ENCODE measurements at places on chromosomes 1 and 21.

- no peak for DNase-seq
Measured at GRCh38 chr1:17507915-17508314, 31.6 kb upstream of the ARHGEF10L start.

- no peak for DNase-seq
Measured at GRCh38 chr1:215192306-215192705, 109.8 kb downstream of the KCNK2 start.

GRCh38 chr21:31571879-31572278 lies 87.6 kb upstream of the SOD1 start:
- DNase-seq: no peak

DNA sequence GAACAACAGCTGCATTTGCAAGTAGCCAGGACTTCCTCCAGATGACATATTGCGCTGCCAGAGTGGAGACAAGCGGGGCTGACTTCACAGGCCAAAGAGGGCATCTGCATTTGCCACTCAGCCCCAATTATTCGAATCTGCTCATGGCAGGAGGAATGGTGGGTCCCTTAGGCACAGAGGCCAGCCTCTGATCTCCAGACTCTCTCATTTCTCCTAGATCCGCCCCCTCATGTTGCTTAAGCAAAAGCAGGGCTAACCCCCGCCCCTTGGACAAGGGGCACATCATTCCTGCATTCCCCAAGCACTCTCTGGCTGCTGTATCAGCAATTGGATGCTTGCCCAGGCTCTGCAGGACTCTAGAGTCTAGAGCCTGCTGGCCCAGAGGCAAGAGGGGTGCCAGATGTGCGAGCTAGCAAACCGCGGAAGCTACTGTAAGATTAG lies 262.4 kb downstream of the ST6GALNAC3 start:
- DNase-seq: no peak

GRCh38 chr21:32626621-32627196 lies 14.5 kb upstream of the CFAP298 start:
- DNase-seq: no peak

DNA sequence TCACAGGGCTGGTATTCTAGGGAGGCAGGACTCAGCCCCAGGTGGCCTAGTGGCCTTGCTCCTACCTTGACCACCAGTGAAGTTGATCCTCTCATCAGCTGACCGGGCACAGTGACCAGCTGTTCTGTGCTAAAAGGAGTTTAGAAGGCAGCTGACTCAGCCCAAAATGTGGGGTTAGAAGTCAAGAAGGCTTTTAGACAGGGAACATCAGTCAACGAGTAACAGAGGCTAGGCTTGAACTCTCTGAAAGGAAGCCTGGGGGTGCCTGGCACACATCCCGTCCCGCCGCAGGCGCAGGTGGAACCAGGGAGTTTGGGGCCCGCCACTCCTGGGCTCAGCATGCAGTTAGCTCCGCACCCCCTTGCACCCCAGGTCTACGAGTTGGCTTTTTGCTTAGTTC lies 114.9 kb upstream of the SLC45A1 start:
- no peak for DNase-seq

- no peak for DNase-seq
Measured at GRCh38 chr1:219189021-219189824, 15.5 kb downstream of the LYPLAL1 start.

DNA sequence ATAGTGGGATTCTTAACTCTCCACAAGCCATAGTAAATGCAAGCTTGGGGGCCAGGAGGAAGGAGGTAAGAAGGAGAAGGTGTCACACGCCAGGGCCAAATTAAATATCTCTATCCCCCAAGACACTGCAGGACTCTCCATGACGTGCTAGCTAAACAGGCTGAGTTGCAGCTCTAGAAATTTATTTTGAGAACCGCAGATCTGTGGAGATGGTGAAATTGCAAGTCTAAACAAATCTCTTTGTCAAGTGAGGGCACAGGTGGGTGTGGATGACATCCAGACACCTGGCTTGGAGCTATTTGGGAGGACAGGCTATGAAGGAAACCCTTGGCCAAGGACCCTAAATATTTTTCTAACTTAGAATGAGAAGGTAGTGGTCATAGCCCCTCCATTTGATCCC lies 39.5 kb upstream of the USP1 start:
- no peak for DNase-seq

DNA sequence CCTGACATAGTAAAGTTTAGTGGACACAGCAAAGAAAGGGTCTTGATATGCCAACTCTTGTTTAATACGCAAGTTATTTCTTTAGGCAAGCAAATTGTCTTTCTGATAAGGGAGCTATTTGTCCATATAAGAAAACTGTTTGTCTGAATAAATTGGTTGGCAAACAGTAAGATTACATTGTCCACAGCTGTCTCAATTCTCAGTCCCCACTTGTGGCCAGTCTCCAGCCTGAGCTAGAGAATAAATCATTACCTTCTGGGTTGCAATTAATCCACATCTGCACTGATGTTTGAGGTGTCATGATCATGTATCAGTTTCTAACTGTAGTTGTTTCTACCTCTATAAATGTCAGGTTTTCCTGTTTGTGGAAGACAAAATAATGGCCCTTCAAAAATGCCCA lies 60.0 kb upstream of the TNR start:
- no peak for DNase-seq

DNA sequence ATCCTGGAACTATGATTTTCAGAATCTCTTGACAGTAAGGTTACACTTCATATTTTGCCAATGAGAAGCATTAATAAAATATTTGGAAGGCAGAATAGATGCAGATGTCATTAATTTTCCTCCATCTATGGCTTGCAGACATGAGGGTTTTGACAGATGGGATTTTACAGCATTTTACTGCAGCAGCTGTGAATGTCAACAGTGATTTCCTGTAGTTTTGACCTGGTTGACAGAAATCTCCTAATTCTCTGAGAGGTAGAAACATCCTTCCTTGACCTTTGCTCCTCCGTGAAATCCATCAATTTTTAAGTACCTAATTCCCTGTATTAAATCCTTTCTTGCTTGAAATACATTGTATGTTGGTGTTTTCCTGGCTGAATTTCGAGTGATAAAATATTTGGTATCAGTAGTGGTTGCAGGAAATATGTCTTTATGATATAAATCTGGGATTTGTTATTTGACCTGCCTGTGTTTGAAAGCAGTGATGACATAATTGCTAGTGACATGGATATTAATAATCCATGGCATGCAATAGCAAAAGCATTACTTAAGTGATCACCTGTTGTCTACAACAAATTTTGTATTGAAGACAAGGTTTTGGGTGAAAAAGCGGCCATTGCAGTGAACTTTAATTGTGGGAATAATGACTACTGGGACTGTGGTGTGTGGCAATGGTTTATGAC lies 73.9 kb downstream of the HLX start:
- no peak for DNase-seq

DNA sequence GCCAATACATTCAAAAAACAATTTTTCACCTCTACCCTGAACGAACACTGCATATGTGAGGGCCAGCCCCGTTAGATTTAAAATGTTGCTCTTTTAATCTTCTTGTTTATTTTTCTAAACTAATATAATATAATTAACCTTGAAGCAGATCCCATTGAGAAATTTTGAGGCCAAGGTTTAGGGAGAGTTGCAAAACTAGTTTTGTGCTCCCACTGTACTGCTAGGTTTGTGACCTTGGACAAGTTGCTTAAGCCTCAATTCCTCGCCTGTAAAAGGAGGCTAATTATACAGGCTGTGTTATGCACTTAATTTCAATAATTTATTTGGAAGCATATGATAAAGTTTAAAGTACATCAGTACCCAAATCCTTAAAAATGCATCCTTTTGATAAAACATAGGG lies 3.7 kb downstream of the IL23R start:
- no peak for DNase-seq

GRCh38 chr1:39917825-39918224 lies 16.1 kb upstream of the MYCL start:
- DNase-seq: no peak

GRCh38 chr1:225450491-225451191 lies 22.8 kb upstream of the LBR start:
- DNase-seq: no peak

DNA sequence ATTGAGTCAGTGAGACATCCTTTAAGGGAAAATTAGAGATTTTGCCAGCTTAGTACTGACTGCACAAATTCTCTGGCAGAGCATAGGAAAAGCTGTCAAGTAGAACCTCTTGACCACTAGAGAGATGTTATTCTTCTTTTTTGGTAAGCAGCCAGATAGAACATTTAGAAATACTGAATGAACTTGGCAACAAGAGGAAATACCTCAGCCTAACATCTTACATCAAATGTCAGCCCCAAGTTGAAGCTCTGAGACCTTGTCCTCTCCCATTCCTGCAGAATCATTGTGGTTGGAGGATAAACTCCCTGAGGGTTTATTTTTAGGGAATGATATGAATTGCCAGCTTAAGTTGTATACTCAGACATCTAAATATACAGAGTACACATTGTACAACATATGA lies 53.5 kb downstream of the MIGA1 start:
- DNase-seq: no peak

- no peak for DNase-seq
Measured at GRCh38 chr1:100009458-100009857, 39.7 kb downstream of the SLC35A3 start.

DNA sequence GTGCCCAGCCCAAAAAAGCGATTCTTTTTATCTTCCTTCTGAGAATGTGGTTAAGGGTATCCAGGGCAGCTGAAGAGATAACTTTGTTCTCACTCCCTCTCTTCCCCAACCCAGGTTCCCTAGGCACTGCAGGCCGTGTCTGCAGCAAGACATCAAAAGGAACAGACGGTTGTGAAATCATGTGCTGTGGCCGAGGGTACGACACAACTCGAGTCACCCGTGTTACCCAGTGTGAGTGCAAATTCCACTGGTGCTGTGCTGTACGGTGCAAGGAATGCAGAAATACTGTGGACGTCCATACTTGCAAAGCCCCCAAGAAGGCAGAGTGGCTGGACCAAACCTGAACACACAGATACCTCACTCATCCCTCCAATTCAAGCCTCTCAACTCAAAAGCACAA lies 11.4 kb downstream of the WNT2B start:
- no peak for DNase-seq

- no peak for DNase-seq
Measured at GRCh38 chr1:8318436-8318835, 522 bp downstream of the SLC45A1 start.

DNA sequence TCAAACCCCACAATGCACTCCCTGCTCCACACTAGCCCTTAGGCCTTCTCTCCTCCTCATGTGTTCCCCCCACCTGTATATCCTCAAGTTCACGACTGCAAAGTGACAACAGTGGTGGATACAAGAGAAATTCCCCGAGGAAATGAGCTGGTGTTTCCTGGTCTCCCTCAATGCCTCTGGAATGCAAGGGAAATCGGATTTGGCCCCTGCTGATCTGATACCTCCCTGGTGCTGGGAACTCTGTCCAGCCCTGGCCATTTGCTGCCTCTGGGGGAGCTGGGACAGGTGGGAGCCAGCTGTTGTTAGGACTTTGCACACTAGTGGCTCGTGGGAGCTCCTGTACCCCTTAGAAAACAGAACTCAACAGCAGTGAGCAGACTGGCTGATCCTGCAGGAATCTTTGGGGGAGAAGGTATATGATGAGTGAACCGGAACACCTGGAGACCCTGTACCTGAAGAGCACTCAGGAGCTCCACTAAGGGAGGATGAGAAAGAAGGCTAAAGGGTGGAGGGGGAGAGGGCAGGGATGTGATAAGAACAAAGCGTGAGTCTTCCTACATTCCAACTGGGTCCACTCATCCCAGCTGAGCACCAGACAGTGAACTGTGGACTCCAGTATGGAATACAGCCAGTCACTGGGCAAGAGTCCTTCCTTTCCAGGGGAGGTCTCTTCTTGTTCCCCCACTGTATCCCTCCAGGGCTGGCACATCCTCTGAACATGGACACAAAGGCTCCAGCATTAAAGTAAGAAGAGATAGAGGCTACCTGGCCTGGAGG lies 69.3 kb downstream of the PLXNA2 start:
- DNase-seq: no peak

DNA sequence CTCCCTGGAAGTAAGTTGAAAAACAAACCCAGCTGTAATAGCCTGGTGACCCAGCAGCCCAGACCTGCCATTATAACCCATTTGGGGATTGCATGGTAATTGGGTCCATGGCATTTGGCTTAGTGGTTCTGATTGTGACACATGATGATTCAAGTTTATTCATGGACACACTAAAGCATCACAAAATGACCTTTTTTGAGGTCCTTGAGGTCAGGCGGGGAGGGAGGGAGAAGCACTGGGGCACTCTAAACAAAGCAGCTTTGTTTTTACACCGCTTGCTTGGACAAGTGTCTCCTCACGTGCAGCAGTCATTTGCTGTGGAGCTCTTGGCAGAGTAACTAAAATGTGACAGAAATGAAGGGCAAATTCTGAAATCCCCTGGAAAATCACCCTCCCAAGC lies 241.0 kb upstream of the SGIP1 start:
- no peak for DNase-seq

- no peak for DNase-seq
Measured at GRCh38 chr1:92957030-92957734, 4.1 kb downstream of the DIPK1A start.

GRCh38 chr21:14072761-14073535 lies 137.8 kb downstream of the LIPI start:
- DNase-seq: no peak

- no peak for DNase-seq
Measured at GRCh38 chr1:39082811-39083576, 56.8 kb downstream of the NDUFS5 start.

GRCh38 chr1:32958827-32959226 lies 5.8 kb downstream of the RNF19B start:
- DNase-seq: no peak

DNA sequence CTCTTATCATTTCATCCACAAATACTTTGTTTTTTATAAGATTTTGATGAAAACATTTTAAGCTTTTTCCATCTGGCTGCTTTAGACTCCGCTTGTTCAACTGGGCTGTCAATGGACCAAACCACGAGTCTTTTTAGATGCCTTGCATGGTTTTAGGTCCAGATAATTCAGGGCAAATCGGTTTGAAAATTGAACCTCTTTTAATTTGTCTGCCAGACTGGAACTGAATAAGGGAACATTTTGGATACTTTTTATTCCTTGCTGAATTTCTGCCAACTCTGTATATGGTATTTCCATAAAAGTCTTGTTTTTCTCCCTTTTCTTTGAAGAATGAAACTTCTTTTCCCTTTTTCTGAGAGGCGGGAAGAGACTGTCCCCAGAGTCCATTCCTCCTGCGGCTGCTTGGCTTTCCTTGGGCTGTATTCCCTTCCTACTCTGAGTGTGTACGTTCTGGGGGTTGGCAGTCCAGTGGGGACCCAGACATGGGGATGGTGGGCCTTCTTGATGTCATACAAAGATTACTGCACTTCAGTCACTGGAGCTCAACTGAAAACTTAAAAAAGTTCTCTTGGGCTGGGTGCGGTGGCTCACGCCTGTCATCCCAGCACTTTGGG lies 46.5 kb upstream of the CNN3 start:
- DNase-seq: no peak

All from progenitor cell of endocrine pancreas (in vitro differentiated cells).